ENCODE measurements at places on chromosomes 6 and 20.

DNA sequence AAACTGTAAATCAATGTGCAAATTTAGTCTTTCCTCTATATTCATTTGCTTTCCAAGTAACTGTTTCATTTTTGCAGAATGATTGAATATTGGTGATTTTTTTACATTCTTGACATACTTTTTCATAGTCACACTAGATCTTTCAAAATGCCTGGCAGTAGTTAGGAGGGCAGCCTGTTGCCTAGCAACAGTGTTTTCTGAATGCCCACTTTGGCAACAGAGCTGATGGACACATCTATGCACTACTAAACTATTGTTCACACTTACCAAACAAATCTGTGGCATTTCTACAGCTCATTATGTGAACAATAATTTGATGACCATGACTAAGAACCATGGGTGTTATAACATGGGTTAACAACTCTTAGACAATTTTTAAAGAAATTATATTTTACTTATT, 438.0 kb upstream of the IMPG1 start:
- peak; percentile 72 for DNase-seq

DNA sequence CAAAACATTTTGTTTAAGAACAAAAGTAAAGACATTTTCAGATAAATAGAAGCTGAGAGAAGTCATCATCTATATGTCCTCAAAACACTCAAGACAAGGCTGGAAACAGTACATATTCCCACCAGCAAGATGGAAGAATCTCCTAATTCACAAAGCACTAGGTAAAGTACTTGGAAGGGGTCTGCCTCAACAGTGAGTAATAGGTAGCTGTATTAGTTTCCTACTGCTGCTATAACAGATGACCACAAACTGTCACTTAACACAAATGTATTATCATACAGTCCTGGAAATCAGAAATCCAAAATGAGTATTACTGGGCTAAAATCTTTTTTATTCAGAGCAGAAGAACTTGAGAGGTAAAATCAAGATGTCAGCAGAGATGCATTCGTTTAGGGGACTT, 40.6 kb downstream of the ZKSCAN8 start:
- DNase-seq, result no peak

DNA sequence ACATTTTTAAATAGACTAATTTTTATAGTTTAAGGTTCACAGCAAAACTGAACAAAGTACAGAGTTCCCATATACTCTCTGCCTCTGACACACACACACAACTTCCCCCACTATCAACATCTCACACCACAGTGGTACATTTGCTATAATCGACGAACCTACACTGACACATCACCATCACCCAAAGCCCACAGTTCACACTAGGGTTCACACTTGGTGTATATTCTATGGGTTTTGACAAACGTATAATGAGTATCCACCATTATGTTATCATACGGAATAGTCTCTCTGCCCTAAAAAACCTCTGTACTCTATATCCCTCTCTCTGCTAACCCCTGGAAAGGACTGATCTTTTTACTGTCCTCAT, 15.6 kb downstream of the TMEM30A start:
- no peak for DNase-seq

DNA sequence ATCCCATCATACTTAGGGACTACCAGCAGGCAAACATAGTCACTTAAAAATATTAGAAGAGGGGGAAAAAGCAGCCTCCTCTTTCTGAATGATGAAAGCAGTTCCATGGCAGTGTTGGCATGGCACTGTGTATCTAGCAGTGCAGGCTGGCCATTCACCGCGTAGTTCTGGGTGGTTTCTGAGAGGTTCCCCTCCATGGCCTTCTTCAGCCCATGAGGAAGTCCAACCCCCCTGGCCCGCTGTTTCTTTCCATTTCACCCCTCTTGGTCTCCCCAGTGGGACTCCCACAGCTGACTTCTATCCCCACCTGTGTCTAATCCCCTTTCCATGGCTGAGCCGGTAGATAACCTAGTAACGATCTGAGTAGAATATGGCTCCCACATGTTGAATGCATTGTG, 17.0 kb downstream of the PPARD start:
- no peak for DNase-seq

GRCh38 chr20:49765846-49766541, 46.6 kb upstream of the SLC9A8 start:
- no peak for DNase-seq

DNA sequence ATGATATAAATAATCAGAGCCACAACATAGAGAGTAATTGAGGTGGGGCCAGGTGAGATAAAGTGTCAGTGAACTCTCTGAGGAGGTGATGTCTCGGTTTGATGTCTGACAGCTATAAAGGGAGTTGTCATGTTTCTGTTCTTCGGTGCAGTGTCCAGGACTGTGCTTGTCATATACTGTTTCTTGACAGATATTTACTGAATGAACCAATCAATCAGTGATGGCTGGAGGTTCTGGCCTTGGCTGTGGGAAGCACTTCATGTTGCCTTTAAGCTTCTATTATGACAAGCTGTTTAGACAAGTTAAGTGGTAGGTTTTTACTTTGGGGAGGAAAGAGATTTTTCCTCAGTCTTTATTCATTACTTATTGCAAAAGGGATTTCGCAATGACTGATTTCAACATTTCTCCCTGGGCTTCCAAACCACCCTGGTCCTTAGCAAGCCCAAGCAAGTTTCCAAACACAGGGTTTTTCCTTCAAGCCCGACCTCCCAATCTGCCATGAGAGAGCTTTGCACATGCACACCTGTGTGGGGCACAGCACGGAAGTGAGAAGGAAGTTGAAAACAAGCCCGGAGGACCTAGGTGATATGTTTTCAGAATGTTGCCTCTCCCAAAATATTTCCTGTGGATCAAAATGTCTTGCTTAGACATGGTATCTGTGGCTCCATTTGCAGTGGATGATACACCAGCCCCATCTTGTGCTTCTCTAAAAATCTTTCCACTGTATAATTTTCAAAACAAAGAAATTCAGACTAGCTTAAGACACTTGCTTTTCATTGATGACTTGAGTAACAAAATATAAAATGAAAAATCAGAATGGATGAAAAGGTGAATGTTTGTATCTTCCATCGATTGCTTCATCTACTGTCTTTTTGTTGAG, 567.3 kb upstream of the BTBD3 start:
- no peak for DNase-seq

- peak; percentile 69 for DNase-seq
These were observed 65.9 kb downstream of the FAM135A start for GRCh38 chr6:70479236-70479635.

Data from brain (organoid and tissue), 16 donors.